Cardiac septum (tissue), 1 donor: ENCODE measurements at places on chromosomes 2 and 18. TPM values are rescaled to one million over a fixed set of nuclear protein-coding genes. Genes with fewer than 3 reads are reported as not detected.

Gene MIB1
- total RNA-seq, result 29.0 TPM

GRCh38 chr2:43360137-43360536 lies 133.7 kb upstream of the ZFP36L2 start:
- no peak for DNase-seq

- no peak for DNase-seq
These were observed 15.3 kb upstream of the UGT1A9 start for GRCh38 chr2:233656443-233656842.

- DNase-seq, result no peak
These were observed 26.3 kb downstream of the EFR3B start for GRCh38 chr2:25068217-25068616.

Gene NT5DC4
- not detected for total RNA-seq

- no peak for DNase-seq
These were observed 96.7 kb upstream of the SIX3 start for GRCh38 chr2:44844651-44845270.

Gene RGPD4
- total RNA-seq, result 0.19 TPM

- peak; percentile 82 for DNase-seq
These were observed 124.7 kb upstream of the ZNF516 start for GRCh38 chr18:76619621-76620315.

Gene ALPP
- total RNA-seq, result not detected

DNA sequence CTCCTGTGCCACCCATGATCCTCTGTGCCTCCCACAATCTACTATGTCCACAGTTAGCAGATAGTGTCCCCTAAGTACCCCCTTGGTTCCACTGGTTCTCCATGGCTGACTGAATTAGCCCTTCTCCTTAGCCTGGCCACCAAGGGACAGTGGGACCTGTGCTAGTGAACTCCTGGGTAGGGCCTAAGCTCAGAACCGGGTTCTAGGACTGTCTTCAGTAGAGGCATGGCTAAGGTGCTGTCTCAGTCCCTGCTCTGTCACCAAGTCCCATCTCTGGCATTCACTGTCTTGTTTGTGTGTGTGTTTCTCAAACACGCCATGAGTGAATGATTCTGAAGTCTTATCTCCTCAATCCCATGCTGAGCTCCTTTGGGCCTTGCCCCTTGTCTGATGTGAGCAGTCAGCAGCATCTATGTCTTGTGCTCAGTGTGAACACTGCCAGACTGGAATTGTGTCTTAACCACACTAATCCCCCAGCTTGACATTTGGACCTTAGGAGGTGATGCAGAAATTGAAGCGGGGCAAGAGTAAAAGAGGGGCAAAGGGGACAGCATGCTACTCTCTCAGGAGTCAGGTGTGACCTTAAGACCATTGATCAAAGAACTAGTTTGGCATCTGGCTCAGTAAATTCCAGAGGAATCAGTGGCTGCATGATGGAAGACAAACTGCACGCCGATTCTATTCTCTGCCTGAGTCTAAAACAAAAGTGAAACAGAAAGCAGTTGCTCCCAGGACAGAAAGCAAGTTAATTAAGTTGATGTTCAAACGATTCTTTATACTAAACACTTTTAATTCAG lies 190.5 kb downstream of the ALPK2 start:
- no peak for DNase-seq

DNA sequence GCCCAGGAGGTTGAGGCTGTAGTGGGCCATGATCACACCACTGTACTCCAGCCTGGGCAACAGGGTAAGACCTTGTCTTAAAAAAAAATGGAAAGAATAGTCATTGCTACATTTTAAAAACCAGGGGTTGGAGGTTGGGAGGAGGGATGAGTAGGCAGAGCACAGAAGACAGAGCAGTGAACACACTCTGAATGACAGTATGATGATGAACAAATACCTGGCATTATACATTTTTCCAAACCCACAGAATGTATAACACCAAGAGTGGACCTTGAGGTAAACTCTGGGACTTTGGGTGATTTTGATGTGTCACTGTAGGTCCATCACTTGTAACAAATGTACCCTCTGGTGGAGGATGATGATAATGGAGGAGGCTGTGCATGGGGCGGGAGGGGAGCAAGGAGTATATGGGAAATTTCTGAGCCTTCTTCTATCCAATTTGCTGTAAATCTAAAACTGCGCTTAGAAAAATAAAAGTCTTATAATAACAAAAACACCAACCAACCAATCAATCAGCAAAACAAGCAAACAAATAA lies 111.4 kb upstream of the PGAP1 start:
- no peak for DNase-seq

DNA sequence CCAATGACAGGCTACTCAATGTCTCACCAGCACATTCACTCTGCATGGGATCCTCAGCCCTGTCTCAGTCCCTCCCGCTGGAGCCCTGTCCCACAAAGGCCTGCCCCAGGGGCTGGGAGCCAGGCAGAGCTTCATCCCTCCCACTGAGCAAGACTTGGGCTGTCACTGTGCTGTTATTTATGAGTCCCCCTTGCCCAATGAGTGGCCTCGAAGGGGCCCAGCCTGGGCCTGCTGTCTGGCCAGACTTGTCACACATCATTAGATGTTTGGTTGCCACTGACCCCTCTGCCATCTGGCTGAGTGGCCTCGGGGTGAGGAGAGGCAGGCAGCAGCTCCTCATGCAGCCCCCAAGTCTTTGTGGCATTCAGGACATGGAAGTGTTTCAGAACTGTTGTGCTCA lies 330.6 kb upstream of the SKOR2 start:
- DNase-seq, result no peak

Gene ALPI
- total RNA-seq, result not detected

DNA sequence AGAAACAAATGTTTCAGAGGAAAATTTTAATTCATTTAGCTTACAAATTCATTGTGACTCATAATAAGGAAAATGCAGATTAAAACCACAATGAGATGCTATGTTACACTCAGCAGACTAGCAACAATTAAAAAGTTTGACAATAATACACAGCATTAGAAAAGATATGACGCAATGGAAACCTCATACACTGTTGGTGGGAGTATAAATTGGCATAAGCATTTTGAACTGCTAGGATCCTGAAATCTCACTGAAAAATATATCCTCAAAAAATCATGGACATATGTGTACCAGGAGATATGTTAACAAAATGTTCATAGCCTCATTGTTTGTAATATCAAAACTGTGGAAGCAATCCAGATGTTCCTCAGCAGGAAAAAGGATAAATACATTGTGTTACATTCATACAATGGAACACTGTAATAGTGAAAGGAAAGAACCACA lies 13.7 kb downstream of the CALCRL start:
- no peak for DNase-seq

DNA sequence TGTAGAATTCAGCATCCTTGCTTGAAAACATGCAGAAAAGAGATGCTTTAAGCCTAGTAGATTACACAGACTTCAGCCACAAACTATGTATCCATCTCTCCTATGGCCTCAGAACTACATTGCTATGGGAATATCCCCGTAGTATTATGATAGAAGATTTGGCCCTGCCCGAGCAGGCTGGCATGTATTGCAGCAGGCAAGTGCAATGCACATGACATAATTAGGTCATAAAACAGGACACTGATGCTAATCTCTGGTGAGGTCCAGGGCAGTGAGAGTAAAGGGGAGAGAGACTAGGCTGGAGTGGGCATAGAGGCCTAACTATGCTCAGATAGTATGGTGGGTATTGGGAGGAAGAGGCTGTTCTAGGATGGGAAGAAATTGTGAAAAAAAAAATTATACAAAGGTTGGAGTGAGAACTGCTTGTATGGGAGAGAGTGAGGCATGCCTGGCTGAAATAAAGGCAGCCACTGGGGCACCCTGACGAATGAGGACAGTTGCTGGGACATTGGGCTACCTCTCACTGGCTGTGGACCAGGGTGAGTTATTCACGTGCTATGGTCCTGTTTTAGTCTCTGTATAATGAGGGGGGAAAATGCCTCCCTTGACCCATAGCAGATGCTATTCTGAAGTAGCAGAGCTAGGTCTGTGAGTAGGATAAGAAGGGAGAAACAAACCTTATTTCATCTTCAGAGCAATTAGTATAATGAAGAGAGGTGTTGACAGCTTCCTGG lies 1.6 kb upstream of the PLA2R1 start:
- no peak for DNase-seq

- no peak for DNase-seq
These were observed 762 bp upstream of the GAD1 start for GRCh38 chr2:170815746-170816503.

DNA sequence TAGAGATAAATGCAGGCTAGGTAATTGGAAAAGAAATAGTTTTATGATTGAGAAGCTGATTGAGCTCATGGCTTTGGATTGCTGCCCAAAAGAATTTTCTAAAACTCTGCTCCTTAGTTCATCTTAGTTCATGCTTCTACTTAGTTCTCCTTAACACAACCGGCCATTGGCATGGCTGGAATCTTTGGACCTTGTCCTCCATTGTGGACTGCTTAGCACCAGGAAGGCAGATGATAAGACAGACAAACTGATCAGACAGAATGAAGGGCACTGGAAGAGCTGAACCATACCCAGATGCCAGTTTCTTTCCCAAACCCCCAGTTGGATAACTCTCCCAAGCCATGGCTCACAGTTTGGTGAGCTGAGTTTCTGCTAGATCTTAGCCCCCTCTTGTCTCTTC lies 36.3 kb upstream of the NABP1 start:
- DNase-seq, result no peak

DNA sequence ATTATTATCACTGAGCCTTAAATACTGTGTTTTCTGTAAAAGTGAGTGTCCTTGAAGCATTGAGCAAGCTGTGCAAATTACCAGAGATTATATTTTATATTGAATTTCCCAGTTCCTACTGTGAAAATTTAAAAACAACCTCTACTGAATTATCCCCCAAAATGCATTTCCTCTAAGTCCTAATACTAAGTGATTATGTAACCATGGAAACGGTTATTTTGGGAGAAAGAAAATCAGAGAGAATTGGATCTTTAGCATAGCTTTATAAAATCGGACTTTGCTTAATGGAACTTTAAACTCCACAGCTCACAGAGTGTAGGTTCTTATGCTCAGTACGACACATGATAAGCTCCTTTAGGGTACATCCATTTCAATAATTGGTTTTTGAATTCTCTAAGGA lies 19.3 kb upstream of the CHMP1B start:
- no peak for DNase-seq

DNA sequence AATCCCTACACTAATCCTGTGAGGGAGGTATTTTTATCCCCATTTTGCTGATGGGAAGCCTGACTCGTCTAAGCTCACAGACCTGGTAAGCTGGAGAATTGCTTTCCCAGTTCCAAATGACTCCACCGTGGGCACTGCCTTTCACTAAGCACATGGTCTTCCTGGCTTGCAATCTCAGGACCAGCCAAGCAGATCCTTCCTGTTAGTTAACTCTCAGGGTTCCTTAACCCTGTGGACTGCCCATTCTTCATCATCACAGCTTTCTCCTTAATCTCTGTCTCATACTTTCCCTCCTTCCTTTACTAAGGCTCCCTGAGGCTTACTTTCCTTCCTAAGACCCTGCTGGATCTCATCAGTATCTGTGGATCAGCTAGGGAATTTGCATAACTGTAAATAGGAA lies 122.2 kb upstream of the ZEB2 start:
- no peak for DNase-seq
